Fibroblast of mammary gland (primary cell): ENCODE measurements at places on chromosomes 11 and 22.

GRCh38 chr22:20919718-20920117 is 2.5 kb downstream of the CRKL start:
- DNase-seq, result no peak

DNA sequence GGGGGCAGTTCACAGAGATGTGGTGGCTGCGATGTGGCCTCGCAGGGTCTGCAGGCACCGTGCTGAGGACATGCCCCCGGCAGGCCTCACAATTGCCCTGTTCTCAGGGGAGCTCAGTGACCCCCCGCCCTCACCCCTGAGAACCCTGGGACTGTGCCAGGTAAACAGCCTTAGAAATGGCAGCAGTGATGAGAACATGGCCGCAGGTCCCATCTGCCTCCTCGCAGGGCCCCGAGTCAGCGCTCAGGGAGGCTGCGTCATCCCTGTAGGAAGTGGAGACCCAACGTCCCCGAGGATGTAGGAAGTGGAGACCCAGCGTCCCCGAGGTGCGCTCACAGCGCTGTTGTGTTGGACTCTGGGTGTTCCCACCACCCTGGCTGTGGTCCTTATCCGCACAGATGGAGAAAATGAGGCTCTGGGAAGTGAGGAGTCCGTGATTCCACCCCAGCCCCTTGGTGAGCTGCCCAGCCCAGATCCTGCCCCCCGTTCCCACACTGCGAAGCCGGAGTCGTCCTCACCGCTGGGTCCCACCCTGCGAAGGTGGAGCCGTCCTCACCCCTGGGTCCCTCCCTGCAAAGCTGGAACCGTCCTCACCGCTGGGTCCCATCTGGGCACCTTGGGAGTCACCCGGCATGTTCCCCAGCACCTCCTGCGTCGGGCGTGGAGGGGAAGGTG is 1086.8 kb downstream of the BRD1 start:
- DNase-seq, result no peak

GRCh38 chr11:127345819-127346459 is 345.4 kb upstream of the KIRREL3 start:
- DNase-seq, result peak; percentile 19

GRCh38 chr11:92383430-92383829 is 158.8 kb downstream of the FAT3 start:
- DNase-seq, result peak; percentile 88

DNA sequence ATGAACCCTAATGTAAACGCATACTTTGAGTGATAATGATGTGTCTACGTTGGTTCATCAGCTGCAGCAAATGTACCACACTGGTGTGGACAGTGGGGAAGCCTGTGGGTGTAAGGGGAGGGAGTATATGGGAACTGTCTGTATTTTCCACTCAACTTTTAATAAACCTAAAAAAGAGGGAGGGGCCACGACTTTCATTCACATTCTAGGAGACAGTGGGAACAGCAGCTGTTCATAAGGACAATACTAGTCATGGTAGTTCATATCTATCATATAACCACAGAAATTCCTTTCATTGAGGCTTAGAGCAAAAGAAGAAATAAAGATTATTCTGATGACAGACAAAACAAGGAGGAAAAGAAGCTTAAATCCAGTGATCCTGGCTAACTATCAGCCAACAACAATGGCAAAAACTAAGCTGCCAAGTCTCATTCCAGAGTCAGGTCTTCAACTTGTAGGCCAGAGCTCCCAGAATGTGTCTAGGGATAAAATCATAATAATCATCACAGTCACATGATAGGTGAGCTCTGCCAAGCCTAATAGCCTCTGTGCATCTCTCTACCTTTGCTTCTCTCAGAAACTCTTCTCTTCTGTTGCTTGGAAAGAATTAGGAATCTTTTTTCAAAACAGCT is 59.4 kb upstream of the CHRM4 start:
- DNase-seq, result no peak

- DNase-seq, result no peak
Measured at GRCh38 chr11:116239247-116239646, 533.5 kb downstream of the BUD13 start.

DNA sequence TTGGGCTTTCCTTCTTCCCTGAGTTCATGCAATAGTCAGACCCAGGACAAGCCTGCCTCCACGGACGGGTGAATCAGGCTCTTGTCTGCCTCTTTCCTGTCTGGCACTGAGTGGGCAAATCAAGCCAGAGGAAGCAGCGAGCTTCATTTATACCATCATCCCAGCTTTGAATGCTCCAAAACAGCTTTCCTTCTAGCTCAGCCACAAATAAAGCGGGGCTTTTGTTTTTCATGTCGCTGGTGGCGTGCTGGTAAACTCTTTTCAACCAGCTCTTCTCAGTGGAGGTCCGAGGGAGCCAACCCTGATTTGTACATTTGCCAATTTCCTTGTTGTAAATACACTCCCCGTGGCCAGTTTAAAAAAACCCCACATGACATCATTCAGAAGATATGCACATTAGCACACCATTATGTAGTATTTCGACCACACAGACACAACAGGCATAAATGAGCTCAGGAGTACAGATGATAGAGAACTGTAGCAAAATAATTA is 8.6 kb downstream of the C11orf91 start:
- DNase-seq, result peak; percentile 97

DNA sequence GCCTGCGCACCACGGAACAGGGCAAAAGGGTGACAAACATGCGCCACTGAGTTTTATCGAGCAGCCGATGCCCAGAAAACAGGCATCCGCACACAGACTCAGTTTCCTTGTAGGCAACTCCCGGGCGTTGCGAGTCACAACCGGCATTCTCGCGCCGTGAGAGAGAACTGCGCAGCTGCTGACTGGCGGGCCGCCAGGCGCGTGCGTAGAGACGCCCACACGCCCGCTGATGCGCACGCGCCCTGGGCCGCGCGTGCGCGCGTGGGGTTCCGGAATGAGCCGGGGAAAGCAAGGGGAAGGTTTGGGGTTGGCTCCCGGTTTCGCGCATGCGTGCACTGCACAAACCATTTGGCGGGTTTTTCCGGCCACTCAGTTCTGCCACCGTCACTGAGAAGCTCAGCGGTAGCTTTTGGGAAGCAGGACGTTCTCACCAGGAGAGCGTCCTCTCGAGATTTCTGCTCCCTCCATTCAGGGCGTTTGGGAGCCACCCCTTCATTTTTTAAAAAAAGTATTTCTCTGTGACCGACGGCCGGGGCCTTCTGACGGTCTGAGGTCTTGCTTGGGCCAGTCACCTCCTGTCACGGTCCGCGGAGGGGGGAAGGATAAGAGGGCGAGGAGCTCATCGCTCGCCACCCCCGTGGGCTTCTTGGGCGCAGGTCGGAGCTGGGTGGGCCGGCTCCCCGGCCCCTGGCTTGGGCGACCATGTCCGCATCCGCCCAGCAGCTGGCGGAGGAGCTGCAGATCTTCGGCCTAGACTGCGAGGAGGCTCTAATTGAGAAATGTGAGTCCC is at the start of gene POLA2:
Gene POLA2 (plus strand): TSS at position 372 of the 790 bp plus-strand sequence. CDS start 331 bp downstream, at position 703.
- peak; percentile 95 for DNase-seq

DNA sequence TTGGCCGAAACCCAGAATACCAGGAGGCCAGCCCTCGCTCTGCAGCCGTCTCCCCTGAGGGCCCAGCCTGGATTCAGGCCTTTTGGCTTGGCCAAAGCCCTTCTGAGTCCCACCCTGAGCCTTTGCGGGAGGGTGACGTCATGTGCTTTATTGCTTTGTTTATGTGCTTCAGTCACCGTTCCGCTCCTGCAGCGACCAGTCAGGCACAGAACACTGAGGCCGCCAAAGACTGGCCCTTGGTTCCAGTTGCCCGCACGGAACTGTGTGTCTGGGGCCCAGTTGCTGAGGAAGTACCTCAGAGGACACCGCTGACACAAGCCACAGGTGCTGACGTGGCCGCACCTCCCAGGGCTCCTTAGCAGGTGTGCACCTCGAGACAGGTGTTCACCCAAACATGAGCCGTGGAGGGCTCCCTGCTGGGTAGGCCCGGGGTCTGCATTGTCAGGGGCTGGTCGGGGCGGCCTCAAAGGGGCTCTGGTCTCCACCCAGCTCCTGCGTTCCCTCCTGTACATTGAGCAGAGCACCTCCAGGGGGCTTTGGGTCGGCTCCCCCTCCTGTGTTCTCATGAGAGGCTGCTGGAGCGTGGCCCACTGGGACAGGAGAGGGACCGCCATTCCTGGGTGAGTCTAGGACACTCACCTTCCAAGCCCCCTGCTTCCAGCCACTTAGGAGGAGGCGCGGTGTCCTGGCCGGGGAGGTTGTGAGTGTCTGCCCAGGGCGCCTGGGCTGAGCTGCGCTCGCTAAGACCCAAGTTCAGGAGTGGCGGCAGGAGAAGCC is 376.8 kb downstream of the TBC1D22A start:
- peak; percentile 7 for DNase-seq

- no peak for DNase-seq
Measured at GRCh38 chr11:45565446-45565988, 99.9 kb downstream of the CHST1 start.

DNA sequence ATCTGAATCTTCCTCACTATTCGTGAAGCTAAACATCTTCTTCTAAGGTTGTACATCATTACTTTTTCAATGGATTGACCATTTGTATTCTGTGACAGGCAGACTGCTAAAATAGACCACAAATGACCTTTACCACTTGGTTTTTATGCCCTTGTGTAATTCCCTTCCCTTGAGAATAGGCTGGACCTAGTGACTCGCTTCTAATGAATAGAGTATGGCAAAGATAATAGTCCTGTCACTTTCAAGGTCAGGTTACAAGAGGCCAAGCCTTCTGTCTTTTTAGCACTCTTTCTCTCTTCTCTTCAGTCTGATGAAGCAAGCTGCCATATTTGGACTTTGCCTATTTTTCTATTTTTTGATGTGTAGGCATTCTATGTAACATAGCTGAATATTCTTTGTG is 492.9 kb downstream of the SOX6 start:
- DNase-seq, result peak; percentile 9

- no peak for DNase-seq
Measured at GRCh38 chr22:27022896-27023361, 365.5 kb downstream of the MIAT start.

GRCh38 chr11:11463405-11463804 is 110.4 kb upstream of the CSNK2A3 start:
- DNase-seq, result no peak

DNA sequence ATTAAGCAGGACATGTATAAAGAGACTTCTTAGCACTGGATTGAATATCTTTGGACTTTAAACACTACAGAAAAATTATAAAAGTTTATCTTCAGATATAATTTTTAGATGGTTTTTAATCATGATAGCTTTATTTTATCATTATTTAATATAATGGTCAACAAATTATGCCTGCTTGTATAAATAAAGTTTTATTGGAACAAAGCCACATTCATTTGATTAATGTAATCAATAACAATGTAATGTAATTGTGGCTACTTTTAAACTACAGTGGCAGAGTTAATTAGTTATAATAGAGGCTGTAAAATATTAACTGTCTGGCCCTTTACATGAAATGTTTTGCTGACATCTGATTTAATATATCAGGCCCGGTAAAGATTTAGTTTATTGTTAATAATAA is 70.0 kb downstream of the STIM1 start:
- DNase-seq, result no peak

DNA sequence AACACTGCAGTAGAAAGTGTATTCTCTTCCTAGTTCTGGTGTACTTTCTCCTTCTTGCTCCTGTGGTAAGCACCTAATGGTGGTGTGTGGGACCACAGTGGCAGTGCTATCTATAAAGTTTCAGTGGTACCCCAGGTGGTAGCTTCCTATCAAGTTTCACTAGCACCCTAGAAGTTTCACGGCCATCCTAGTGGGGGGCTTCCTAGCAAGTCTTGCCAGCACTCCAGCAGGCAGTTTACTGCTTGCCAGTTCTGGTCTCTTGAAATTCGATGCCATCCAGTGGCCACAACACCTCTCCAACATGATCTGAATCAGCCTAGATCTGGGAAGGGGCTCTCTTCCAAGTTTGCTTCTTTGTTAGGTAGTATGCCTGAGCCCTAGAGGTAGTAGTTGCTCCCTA is 229.6 kb downstream of the SWAP70 start:
- peak; percentile 7 for DNase-seq

DNA sequence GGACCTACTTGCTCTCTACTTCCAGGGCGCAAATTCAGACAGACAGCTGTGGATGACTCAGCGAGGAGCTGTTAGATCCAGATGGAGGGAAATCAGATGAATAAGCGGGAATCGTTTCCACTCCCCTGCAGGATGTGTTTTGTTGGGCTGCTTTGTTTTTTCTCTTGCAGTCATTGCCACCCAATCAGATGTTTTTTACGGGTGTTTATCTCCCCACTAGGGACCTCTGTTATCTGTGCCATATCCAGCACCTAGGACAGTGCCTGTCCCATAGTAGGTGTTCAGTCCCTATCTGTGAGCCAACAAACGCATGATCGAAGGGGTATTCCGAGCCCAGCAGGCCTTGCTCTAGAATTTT is 51.1 kb upstream of the PARVG start:
- peak; percentile 60 for DNase-seq

DNA sequence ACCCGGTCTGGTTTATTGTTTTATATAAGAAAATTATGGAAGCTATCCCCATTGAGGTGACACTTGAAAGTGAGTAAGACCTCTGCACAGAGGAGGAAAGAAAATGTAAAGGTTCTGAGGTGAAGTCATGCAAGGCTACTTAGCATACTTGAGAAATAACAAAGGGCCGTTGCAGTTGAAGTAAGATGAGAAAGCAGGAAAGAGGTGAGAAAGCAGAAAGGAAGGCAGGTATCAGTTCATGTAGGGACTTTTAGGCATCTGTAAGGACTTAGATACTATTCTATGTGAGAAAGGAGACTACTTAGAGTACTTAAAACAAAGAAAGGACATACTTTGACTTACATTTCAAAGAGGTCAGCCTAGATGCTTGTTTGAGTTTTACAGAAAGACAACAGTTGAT is 84.7 kb downstream of the CASP12 start:
- no peak for DNase-seq

DNA sequence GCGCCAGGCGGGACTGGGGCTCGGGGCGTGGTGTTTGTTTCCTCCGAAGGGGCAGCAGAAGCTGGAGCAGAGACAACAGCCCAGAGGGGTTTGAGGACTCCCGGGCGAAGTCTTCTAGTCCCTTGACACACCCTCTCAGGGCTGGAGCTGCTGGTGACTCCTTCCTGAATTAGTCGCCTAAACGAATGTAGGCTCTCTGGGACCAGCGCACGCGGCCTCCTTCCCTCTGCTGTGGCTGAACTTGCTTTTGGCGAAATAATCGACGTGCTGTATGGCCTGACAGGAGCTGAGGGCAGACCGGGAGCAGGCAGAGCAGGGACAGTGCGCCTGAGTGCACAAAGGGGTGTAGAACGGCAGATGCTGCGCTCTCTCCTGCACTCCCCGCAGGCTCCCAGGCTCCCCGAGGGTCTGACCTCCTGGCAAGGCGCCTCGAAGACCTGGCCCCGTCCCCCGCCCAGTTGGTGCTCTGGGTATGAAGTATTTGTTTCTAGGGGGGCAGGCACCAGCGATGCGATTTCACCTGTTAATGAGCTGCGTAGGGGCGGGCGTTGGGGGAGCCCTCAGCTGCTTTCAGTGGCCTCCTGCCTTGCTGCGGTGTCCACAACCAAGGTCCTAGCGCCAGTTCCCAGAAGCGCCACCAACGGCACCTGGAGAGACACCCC is 5.3 kb downstream of the SLC17A6 start:
- no peak for DNase-seq
